ENCODE measurements at places on chromosomes 5 and 9.
A peak's percentile ranks its signal among the peaks of the same experiment; 100 is the strongest.

DNA sequence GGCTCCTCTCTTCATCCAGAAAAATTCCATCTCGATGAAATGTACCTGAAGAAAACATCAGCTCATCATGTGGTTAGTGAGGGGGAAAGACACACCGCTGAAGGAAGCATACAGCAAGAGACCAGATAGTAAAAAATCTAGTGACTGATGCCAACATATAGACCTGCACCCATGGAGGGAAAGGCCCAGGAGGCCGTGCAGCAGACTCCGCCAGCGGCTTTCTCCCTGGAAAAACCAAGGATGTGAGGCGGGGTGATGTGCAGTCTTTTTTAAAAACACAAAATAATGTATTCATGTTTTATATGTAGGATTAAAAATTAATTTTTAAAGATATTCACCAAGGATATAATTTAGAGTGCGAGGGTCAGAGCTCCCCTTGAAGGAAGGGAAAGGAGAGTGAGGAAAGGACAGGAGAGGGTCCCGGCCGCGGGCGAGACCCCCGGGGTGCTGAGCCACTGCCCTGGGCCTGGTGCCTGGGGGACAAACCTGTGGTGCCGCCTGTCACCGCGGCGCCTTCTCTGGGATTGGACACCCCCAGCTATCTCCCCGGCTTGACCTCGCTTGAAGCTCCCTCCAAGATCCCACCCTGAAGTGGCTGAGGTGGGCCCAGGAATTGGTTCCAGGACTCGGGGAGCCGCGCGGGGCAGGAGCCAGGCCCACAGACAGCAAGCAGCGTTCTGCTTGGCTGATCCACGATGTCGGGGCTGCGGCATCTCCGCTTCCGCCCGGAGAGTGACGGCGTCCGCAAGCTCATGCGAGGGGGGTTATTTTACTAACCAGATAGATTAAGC, 12.1 kb upstream of the UNC5A start:
- DNase-seq = no peak

DNA sequence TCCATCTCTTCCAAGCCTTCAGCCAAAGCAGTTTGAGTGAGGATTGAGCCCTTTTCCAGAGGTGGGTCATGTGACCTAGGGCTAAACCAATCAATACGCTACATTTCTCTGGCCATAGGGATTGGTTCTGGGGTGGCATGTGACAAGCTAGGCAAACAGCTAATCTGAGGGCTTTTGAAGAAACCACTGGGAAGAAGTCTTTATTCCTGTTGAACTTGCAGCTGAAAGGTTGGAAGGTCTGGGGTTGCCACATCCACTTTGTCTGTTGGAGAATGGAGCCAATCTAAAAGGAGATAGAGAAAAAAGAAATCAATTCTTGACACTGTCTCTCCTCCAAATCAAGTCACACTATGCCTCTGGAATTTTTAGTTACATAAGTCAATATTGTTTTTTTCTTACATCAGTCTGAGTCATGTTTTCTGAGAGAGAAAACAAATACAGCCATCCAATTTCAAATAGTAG, 637.8 kb upstream of the WWC1 start:
- DNase-seq = peak; percentile 56

DNA sequence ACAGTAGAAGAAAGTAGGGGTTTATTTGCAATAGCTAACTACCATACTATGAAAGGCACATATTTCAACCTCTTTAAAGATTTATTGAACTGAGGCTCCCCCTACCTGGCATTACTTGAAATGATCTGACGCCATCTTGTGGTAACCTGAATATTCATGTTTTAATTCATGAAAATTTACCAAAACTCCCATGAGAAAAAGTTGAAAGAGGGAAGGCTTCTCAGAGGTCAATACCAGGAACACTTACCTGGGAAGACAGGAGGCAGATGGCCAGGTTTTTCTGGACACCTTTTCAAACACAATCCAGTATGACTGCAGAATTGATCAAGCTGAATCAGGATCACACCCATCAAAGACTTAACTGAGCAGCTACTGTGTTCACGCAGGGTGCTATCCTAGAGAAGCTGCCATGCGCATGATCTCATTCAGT, 9.4 kb downstream of the PRELID2 start:
- peak; percentile 69 for DNase-seq

DNA sequence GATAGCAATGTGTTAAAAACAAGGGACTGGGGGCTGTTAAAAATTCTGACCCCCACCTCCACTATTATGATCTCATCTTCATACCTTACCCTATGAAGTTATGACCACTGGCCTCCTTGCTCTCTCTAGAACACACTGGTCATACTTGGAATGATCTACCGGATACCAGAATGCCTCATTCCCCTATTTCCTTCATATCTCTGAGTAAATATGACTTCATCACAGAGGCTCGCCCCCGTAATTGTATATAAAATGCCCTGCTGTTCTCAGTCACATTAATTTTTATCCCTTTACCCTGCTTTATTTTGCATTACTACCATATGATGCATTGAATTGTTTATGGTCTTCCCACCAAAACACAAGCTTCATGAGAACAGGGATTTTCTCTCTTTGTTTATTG, 29.2 kb downstream of the IZUMO3 start:
- peak; percentile 5 for DNase-seq

All from iris pigment epithelial cell (primary cell).